Left renal pelvis (tissue), 4 donors: ENCODE measurements at places on chromosomes 2 and 18.

GRCh38 chr2:904246-905024 is 46.2 kb upstream of the SNTG2 start:
- no peak for DNase-seq

GRCh38 chr2:182611009-182611408 is 105.0 kb upstream of the DNAJC10 start:
- DNase-seq = no peak

GRCh38 chr18:48227206-48227605 is 182.0 kb downstream of the ZBTB7C start:
- DNase-seq = no peak

DNA sequence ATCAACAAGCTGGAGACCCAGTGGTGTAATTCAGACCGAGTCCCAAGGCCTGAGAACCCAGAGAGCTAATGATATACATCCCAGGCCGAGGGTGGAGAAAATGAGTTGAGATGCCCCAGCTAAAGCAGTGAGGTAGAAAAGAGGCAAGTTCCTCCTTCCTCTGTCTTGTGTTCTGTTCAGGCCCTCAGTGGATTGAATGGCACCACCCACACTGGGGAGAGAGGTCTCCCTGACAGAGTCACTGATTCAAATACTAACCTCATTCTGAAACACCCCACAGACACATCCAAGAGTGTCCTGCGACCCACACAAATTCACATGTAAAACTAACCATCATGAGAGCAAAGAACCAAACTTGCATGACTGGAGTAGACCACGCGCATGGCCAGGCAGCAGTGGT is 215.3 kb downstream of the ANAPC1 start:
- no peak for DNase-seq

DNA sequence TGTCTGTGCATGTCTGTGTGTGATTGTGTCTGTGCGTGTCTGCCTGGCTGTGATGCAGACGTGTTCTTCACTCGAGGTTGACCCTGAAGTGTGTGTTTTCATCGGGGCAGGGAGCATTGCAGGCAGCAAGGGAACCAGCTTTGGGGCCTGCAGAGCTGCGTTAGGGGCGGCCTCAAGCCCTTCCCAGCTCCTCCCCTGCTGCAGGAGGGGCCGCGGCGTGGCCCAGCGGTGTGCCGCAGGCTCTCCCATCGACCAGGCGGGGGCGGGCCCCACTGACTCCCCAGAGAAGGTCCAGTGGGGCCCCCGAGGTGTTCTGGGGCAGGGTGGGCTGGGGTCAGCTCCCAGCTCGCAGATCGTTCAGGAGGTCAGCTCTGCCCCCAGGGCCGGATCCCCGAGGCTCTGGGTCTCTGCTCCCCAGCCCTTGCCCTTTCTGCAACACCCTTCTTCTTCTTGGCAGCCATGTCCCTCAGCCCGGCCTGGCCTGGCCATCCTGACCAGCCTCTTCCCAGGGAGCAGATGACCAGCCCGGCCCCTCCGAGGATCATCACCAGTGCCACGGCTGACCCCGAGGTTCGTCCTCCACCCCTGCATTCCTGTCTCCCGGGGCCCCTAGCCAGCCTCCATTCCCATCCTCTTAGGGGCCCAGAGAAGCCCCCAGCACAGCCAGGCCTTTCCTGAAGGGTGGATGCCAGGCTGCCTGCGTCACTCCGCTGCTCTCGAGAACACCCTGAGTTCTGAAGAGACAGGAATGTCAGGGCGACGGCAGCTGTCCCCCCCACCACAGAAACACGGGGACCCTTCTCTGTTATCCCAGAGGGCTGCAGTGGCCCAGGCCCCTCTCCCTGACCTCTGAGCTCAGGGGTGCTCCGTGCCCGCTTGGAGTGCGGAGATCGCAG is 11.1 kb upstream of the KLHL30 start:
- DNase-seq = no peak

- no peak for DNase-seq
Observed at GRCh38 chr18:22524783-22525182, 107.1 kb upstream of the CTAGE1 start.

- DNase-seq = no peak
Observed at GRCh38 chr18:57466307-57466706, 31.1 kb downstream of the ONECUT2 start.

DNA sequence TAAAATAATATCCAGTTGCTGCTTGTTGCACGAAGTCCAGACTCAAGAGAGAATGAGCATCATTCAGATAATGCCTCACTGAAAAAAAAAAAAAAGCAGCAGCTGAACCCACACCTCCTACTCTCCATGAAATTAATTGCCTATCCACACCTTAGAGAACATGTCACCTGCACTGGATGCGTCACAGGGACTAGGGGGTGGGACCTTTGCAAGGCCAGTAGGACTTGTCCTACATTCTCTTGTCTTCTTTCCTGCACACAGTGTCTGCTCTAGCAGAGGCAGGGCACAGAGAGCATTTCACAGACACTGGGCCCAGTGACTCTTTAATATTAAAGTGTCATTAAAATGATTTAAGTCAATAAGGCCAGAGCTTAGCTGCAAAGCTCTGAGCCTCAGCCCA is at the start of gene ABCA12:
Gene ABCA12, minus strand, starts transcription at position 148 of the 400 bp plus-strand sequence. CDS start 418 bp downstream, outside the sequence.
- DNase-seq = no peak

- DNase-seq = no peak
Observed at GRCh38 chr2:47089083-47089464, 66.0 kb downstream of the STPG4 start.

DNA sequence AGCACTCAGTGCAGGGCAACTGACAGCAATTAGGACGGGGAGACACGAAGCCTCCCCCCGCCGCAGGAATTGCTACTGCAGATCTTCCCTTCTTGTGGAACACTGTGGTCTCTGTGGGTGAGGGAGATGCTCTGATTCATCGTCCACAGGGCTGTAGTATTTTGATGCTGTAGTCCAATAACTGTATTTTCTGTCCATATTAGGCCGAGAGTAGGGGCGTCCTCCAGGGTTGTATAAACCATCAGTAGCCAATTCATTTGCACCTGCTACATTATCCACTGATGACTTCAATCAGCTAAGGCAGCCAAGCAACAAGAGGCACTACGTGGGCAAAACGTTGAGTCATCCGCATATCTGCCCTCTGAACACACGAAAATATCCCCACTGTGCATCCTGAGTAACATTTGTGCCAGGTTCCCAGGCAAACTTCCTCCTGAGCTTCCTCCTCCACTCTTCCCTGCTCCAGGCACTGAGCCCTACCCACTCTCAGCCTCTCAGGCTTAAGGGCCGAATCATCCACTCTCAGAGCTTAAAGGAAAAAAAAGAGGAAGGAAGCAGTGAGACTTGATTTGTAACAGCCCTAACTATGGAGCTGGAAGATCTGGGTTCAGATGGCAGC is 62.1 kb downstream of the LBH start:
- DNase-seq = no peak

DNA sequence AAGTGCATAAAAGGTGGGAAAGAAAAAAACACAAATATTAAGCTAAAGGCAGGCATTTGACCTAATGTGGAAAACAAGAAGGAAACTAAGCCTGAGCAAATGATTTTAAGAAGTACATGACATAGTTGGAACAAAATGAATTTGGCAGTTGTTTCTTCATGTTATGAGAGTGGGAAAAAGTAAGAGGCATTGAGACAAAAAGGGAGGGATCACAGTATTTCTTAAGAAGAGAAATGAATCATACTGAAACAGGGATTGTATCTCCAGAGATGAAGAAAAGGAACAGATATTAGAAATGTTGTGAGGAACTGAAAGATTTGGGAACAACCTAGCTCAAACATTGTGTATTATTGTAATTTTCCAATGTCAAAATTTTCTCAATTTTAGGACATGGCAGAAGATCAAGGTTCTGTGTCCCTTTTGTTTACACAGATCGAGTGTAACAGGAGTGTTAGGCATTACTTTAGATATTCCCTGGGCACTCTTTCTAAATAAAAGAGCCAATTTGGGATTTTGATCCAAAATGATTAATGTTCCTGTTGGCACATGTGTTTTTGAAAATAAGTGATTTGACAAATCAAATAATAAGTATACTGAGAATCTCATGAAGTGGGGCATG is 98.6 kb downstream of the CALCRL start:
- no peak for DNase-seq
